Activated CD8-positive, alpha-beta memory T cell treated with anti-CD3 and anti-CD28 coated beads for 4 hours (primary cell): ENCODE measurements at places on chromosomes 6 and 20.

GRCh38 chr20:63064745-63065711, 58.3 kb upstream of the BHLHE23 start:
- DNase-seq, result no peak

DNA sequence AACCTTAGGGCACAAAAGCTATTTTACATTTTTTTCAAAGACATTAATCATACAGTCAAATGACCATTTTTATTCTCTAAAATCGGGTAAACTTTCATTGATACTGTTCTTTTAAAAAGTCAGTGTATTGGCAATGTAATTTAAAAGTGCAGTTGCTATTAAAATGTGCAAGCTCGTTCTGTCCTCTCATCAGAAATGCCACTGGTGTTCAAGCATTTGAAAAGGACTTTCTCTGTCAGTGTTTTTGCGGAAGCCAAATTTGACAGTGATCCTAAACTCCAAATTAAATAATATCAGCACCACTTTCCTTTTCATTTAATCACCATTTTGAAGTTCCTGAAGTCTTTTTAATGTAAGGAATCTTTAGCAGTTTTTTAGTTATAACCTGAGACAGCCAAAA, 69.6 kb downstream of the AFG1L start:
- no peak for DNase-seq

DNA sequence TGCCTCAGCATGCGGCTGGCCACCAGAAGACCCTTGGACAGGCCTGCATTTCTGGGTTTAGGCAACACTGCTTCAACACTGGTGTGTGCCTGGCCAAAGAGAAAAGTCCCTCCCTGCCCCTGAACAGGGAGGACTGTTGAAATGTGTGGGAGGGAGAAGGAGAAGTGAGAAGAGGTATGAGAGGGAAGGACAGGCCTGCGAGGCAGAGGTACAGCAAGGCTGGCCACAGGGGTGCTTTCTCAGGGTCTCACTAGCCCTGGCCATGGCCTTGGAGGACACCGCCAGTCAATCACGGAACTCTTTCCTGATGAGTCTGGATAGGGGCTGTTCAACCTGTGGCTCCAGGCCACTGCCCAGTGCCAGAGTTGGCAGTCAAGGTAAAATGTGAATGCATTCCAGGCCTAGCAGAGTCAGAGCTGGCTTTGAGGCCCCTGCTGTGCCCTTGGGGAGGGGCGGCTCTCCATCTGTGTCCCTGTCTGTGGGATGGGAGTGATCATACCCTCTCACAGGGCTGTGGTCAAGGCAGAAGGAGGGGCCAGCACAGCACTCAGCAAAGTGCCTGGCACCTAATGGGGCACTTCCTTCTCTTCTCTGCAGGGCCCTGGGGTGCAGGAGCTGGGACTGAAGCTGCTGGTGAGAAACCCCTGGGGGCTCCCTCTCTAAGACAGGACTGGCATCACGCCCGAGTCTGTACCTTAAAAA, 43.2 kb upstream of the CDH22 start:
- no peak for DNase-seq

DNA sequence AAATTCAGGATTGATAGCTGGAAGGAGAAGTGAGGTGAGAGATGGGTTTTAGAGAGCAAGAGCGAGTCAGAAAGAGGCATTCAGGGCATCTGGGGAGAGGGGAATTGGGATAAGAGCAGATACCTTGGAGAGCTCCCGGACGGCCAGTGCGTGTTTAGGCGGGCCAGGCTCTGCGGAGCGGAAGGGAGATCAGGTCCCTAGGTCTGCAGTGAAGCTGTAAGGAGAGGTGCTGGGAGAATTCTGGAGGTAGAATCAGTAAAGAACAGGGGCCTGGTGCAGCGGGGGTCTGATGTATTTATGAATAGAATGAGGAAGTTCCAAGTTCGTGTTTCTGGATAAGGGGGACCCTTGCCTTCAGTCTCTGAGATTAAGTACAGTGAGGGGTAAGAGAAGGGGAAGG, 47.4 kb upstream of the FAM83D start:
- DNase-seq, result no peak

DNA sequence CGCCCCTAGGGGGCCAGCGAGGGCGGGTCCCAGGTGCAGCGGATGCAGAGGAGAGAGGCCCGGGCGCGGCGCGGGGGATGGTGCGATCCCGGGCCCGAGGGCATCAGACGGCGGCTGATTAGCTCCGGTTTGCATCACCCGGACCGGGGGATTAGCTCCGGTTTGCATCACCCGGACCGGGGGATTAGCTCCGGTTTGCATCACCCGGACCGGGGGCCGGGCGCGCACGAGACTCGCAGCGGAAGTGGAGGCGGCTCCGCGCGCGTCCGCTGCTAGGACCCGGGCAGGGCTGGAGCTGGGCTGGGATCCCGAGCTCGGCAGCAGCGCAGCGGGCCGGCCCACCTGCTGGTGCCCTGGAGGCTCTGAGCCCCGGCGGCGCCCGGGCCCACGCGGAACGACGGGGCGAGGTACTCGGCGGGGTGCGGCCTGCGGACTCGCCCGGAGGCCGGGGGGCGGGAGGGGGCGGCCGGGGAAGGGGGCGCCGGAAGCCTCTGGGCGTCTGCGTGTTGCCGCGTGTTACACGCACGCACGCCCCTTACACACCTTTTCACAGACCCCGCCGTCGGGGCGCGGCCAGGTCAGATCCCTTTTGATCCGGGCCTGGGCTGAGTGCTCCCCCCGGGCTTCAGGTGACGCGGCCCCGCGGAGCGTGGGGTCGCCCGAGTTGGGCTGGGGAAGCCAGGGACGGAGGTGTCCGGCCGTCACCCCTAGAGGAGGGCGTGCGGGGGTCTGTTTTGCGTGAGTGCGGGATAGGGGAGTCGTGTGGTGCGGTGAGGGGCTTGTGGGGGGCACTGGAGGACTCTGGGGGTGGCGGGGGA, 412 bp downstream of the TRIB3 start:
- peak; percentile 19 for DNase-seq

DNA sequence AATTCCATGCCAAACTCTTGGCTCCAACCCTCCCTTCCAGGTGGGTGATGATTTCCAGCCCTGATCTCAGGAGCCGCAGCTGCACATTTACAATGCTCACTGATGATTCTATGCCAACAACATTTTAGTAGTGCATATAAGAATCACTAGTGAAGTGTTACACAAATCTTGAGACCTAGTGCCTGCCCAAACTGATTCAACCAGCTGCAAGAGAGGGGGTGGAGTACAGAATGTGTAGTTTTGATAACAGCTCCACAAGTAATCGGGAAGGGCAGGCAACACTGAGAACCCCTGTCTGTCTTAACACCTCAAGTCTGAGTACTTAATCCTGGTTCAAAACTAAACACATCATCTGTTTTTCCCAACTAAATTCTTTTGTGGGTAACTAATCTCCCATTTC, 91.7 kb downstream of the PRDM1 start:
- no peak for DNase-seq
